ENCODE measurements at places on chromosomes 5 and 9.

DNA sequence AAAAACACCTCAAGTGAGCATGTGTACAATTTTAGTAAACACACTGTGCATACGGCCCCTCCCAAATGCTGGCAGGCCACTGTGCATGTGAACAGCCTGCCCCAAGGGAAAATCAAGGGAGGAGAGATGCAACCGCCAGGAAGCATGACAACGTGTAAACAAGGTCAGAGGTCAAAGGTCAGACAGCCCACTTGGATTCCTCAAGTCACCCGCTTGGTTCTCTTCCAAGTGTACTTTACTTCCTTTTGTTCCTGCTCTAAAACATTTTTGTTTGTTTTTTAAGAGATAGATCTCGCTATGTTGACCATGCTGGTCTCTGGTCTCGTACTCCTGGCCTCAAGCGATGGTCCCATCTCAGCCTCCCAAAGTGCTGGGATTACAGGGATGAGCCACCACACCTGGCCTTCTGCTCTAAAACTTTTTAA is 126.7 kb upstream of the SHB start:
- no peaks in the 10 kb centered on the region for H3K36me3 ChIP-seq
- H3K27ac ChIP-seq: no peak overlapping the region
- no peak overlapping the region for H3K4me3 ChIP-seq
- peaks cover 6% of the 10 kb centered on the region for H3K4me1 ChIP-seq
- DNase-seq: no peak
- H3K27me3 ChIP-seq: peaks cover 42% of the 10 kb centered on the region

- no peaks in the 10 kb centered on the region for H3K27me3 ChIP-seq
- peaks cover 80% of the 10 kb centered on the region for H3K36me3 ChIP-seq
- H3K27ac ChIP-seq: no peak overlapping the region
These were observed 17.1 kb downstream of the TARS1 start for GRCh38 chr5:33457817-33458216.

DNA sequence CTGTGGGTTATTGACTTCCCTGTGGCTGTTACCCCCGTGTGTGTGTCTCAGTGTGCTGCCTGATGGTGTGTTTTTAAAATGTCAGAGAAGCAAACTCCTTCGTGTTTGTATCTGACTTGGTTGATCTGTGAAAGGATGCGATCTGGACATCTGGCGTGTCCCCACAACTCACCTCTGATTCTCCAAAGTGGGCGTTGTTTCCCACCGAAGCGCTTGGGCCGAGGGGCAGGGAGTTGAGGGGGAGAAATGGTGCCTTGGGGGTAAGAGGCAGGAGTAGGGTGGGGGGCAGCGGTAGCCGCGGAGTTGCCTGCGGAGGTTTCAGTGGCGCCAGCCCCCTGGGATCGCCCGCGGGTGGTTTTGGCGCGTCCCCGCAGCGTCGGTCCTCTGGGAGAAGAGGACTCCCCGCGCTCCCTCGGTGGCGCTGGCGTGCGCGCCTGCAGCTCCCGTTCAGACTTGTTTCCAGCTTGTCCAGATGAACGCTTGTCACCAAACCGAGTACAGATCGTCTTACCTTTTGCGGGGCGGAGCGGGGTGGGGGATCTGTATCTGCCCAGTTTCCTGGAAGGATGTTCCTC is 1.1 kb downstream of the MAST4 start:
- no peak for DNase-seq
- H3K27me3 ChIP-seq: peaks cover 71% of the 10 kb centered on the region
- peaks cover 14% of the 10 kb centered on the region for H3K4me1 ChIP-seq
- H3K36me3 ChIP-seq: no peaks in the 10 kb centered on the region
- H3K4me3 ChIP-seq: peak overlapping the region; percentile 72
- H3K27ac ChIP-seq: no peak overlapping the region

DNA sequence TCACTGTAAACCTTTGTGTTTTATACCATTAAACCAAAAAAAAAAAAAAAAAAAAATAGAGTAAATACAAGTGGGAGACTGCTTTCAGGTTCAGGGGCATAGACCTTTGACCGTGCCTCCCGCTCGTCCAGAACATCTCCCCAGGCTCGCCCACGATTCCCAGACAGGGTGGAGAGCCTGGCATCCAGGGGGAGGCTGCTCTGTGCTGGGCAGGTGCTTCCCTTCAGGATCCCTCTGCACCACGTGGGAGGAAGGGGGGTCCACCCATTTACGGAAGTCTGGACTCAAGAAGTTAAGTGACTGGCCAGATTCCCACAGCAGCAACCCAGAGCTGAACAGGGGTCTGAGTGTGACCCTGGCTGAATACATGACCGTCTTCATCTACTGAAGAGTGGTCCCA is 125.4 kb upstream of the LMX1B start:
- no peak for DNase-seq
- H3K27me3 ChIP-seq: no peaks in the 10 kb centered on the region
- no peaks in the 10 kb centered on the region for H3K4me1 ChIP-seq

GRCh38 chr5:132076983-132077382 is 3.4 kb downstream of the CSF2 start:
- no peak overlapping the region for H3K27ac ChIP-seq
- no peaks in the 10 kb centered on the region for H3K27me3 ChIP-seq
- no peak for DNase-seq
- H3K4me3 ChIP-seq: no peak overlapping the region

DNA sequence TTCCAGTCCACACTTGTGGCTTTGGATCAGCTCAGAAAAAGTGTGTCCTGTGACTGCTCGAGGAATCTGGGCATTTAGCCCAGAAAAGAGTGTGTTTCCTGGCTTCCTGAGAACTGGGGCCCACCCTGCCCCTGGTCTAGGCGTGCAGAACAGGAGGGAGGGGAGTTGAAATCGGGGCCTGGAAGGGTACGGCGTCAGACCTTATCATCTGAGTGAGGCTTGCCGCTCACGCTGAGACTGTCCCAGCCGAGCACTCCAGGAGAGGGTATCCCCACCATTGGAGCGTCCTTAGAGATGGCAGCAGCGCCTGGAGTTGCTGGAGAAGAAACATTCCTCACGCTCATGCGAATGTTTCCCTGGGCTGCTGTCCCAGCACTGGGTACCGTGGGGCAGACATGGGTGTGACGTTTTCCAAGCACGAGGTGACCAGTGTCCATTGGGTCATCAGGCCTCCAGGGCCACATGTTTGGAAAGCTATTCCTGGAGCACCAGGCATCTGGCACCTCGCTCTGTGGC is 22.5 kb downstream of the NEK6 start:
- no peak for DNase-seq
- no peak overlapping the region for H3K4me3 ChIP-seq
- peak overlapping the region; percentile 99 for H3K27ac ChIP-seq
- peaks cover 6% of the 10 kb centered on the region for H3K36me3 ChIP-seq

Measured in osteocyte (in vitro differentiated cells).